ENCODE measurements at places on chromosomes 13 and 19.

DNA sequence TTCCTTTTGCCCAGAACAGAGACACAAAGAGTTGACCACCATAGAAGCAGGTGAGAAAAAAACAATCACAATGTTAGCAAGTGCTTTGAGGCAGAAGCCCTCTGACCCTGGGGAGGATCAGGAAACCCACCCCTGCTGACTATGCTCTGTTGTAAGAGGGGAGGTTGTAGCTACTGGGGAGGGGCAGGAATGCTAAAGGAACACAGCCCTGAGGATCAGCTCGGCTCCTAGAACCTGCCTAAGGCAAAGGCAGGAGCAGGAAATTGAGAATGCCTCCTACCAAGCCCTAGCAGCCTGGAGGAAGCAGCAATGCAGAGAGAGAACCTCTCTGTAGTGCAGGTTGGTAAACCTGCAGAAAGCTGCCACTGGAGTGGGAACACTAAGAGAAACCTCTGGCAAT is 624.0 kb upstream of the KLF12 start:
- no peak for DNase-seq

- no peak for DNase-seq
Measured at GRCh38 chr13:83151308-83151660, 731.0 kb downstream of the SLITRK1 start.

DNA sequence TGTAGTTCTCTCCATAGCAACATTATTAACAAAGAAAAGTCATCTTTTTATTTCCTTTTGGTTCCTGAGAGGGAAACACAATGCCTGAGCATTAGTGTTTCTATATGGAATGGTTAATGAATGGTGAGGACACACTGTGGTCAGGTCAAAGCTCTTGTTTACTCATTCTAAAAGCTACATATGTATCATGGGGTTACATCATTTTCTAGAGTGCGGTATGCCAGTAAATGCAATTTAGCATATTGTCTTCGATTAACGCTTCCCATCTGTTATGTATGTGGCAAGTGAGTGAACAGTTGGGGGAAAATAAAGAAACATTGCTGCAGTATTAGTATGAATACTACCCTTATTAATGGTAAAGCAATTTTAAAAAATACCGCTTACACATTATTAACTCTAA is 1152.2 kb upstream of the SPRY2 start:
- no peak for DNase-seq

GRCh38 chr13:67052550-67053490 is 177.3 kb downstream of the PCDH9 start:
- DNase-seq: no peak

DNA sequence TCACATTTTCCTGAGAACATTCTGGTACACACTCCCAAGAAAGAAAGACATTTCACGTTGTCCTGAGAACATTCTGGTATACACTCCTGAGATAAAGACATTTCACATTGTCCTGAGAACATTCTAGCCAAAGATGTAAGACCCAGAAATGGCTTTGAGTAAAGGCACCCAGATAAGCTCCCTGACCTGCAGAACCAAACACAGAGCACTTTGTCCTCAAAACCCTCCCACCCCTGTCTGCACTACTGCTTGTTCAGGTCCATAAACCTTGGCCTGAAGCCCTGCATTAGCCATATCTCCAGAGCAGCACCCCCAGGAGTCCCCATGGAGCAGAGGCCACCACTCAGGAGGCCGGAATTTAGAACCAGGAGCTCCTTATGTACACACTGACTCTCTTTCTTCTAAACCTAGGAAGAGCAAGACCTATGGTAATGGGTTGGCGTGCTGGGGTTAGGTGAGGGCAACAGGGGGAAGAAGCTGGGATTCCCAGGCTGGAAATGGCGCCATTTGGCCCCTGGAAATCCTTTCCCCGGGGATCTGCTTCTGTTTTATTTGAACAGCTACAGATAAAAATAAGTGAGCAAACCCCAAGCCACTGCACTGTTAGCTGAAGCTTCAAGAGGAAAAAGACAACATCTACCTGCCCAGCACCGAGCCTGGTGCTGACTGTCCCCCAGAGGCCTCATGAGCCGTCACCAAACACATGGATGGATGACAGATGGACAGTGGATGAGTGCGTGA is 13.7 kb downstream of the GAS6 start:
- no peak for DNase-seq

GRCh38 chr13:106529415-106530170 is 5.9 kb downstream of the EFNB2 start:
- DNase-seq: no peak

GRCh38 chr19:11377237-11377636 is 2.8 kb downstream of the SWSAP1 start:
- no peak for DNase-seq

DNA sequence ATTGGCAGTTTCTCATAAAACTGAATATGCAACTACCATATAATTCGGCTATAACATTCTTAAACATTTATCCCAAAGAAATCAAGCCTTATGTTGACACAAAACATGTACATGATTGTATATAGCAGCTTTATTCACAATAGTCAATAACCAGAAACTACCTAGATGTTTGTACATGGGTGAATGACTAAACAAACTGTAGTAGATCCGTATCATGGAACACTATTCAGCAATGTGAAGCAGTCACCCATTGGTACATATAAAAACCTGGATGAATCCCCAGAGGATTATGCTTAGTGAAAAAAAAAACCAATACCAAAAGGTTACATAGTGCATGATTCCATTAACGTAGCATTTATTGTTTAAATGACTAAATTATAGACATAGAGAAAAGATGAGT is 471.7 kb upstream of the KLHL1 start:
- DNase-seq: no peak

DNA sequence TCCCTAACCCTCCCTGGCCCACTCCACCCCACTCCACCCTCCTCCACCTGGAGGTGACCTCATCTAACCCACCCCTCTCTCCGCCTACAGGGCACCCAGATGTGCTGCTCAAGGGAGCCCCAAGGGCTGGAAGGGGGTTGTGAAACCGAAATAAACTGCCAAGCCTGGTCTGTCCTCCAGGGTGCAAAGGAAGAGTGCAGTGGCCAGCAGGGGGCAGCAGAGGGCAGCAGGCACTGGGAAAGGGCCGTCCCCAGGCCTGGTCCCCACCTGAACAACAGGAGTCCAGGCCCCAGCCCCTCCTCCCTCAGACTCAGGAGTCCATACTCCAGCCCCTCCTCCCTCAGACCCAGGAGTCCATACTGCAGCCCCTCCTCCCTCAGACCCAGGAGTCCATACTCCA is 8.4 kb upstream of the BCAM start:
- DNase-seq: peak; percentile 58

GRCh38 chr19:21460686-21461085 is 44.7 kb upstream of the ZNF429 start:
- no peak for DNase-seq

DNA sequence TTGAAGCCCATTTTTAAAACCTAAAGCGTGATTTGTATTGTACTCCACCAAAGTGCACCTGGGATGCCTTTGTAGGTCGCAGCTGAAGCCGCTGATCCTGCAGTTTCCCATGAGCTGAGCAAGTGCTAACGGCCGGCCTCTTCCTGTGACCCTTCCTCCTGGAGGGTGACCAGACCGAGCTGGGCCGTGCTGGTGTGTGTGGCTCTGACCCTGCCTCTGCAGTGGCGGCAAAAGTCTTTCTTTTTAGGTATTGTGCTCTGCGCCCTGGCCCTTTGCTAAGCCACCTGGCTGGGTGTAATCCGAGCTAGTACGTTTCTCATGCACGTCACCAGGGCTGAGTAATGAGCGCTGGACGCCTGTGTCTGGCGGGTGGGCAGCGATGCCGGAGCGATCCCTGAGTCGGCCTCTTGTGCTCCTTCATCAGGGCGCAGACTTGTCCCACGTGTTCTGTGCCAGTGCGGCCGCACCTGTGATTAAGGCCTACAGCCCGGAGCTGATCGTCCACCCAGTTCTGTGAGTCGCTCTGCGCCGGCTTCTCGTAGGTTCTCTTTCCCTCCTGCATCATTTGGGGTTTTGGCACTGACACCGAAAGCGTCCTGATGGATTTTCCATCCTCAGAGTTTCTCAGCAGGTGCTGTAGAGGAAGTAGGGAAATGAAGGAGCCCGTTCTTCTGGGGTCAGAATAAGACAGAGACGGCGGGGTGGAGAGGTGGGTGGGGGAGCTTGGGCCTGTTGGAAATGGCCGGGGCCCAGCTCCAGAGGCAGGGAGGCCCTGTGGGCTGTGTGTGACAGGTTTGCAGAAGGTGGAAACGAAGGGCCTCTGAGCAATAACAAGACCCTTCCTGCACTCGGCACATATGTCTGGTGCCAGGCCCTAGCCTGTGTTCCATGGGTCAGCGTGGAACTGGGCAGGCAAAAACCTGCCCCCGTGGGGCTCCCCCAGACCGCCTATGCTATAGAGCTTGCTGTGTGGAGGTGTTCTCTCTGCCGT is 9.7 kb downstream of the NAXD start:
- DNase-seq: no peak

- DNase-seq: no peak
Measured at GRCh38 chr19:6580313-6580712, 10.6 kb downstream of the CD70 start.

- DNase-seq: no peak
Measured at GRCh38 chr19:35612224-35612558, 344 bp upstream of the HAUS5 start.

- no peak for DNase-seq
Measured at GRCh38 chr13:49995625-49996101, 1.2 kb upstream of the TRIM13 start.

- DNase-seq: no peak
Measured at GRCh38 chr13:104011505-104012241, 945.5 kb upstream of the SLC10A2 start.

- no peak for DNase-seq
Measured at GRCh38 chr13:44153496-44153895, 220.1 kb upstream of the SERP2 start.

- no peak for DNase-seq
Measured at GRCh38 chr19:55520691-55521292, 16.1 kb downstream of the SBK2 start.

GRCh38 chr13:35343417-35343816 is 133.1 kb downstream of the MAB21L1 start:
- no peak for DNase-seq

- DNase-seq: no peak
Measured at GRCh38 chr13:110509478-110509926, 52.0 kb downstream of the RAB20 start.

DNA sequence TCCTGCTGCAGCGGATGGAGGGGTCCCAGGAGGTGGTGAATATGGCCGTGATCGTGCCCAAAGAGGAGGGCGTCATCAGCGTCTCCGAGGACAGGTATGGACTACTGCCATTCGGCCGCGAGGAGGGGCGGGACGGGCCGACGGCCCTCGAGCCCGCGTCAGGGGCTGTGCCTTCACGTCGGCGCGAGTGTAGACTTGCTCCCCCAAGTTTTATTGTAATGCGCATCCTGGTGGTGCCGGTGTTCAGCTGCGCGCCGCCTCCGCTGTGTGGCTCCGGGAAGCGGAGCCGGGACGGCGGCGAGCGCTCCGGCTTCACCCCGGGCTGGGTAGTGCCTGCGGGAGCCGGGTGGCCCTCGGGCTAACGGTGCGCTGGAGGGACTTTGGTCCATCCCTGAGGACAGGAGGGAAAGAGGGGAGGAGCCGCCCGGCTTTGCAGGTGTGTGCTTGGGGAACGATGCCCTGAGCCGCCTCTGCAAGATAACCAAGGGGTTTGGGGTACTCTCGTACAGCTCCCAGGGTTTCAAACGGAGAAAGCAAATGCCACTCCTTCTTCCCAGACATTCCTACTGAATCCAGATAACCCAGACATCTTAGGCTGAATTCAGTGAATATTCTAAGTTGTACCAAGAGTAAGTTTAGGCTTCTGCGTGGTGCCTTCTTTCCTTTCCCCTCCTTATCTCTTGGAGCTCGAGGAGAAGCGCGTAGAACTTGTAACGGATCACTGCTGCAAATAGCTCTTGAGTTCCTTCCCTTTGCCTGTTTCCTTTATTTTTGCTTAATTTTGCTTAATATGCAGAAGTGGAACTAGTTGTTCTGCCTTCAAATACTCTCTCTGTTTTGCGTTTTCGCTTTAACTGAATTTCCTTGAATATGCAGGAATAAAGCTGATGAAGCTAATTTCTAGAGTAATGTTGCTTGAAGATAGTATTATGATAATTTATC is 740 bp downstream of the WDFY2 start:
- DNase-seq: peak; percentile 85

DNA sequence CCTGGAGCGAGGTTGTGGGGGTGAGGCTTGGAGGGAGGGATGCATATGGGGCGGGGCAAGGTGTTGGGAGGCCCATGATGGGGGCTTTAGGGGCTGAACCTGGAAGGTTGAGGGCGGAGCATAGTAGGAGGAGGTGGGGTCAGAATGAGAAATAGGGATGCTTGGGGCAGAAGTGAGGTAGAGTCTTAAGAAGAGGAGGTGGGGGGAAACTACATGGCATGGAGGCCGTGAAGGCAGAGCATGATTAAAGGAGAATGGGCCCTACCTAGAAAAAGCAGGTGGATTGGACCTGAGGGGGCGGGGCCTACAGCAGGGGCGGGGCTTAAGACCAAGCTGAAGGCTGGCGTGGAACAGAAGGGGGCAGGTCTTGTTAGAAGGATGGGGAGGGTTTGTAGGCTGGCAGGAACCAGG is 799 bp downstream of the NR1H2 start:
- DNase-seq: peak; percentile 48

- DNase-seq: no peak
Measured at GRCh38 chr13:46479283-46479682, 73.7 kb upstream of the LRCH1 start.

- no peak for DNase-seq
Measured at GRCh38 chr13:36084131-36084530, 47.1 kb downstream of the DCLK1 start.

GRCh38 chr13:112669881-112670499 is 19.8 kb upstream of the ATP11A start:
- no peak for DNase-seq

DNA sequence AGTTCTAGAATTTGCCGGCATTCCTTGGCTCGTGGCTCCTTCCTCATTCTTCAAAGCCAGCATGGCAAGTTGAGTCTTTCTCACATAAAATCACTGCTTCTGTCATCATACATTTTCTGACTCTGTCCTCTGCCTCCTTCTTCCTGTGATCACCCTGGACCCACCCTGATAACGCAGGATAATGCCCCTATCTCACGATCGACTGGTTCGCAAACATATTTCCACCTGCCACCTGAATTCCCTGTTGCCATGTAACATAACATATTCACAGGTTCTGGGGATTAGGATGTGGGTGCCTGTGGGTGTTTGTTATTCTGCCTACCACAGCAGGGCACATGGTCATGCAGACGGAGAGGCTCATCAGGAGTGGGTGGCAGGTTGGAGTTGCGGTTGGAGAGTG is 177.7 kb downstream of the NHLRC3 start:
- no peak for DNase-seq

GRCh38 chr13:24627946-24628345 is 52.3 kb upstream of the ATP12A start:
- no peak for DNase-seq

DNA sequence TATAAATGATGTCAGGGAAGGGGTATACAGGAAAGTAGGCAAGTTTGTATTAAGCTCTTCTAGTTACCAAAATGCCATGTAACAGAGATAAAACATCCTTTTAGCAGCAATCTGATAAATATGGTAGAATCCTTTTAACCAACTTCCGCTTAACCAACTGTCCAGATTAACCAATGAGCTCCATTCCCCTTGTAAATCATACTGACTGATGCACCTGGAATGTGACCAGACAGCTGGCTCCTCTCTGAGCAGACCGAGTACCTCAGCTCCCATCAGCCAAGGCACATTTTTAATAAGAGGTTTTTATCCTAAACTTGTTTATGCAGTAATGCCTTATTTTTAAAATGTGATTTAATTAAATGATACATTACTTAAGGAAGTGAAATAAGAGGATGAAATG is 66.4 kb downstream of the KLF12 start:
- no peak for DNase-seq

GRCh38 chr19:47232422-47233211 is 1.6 kb upstream of the BBC3 start:
- DNase-seq: no peak

- DNase-seq: no peak
Measured at GRCh38 chr19:39014037-39014436, 18.3 kb downstream of the FBXO27 start.

Data from CD8-positive, alpha-beta memory T cell (primary cell).